Stimulated activated CD4-positive, alpha-beta T cell treated with anti-CD3 and anti-CD28 coated beads, Interleukin-15, amount 100 ng/mL, for 24 hours (primary cell): ENCODE measurements at places on chromosomes 3 and 15.

GRCh38 chr3:10196389-10197052, 31.8 kb downstream of the IRAK2 start:
- DNase-seq = peak; percentile 41

DNA sequence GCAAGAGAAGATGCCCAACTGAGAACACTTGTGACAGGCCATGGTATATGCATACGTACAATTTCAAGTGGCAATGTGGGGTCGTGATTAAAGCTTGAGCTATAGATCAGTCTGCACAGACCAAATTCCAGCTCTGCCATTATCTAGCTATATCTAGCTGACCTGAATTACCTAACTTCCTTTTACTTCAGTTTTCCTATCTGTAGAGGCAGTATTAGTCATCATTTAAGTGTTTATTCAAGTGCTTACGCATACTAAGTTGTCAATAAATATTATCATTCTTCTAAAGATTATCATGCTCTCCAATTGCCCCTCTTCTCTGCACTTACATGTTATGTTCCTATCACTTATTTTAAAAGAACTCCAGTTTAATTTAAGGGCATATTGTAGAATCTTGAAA, 87.9 kb downstream of the ARPP21 start:
- DNase-seq = no peak

GRCh38 chr3:45011756-45012508, 14.2 kb upstream of the CLEC3B start:
- no peak for DNase-seq

- DNase-seq = no peak
Observed at GRCh38 chr3:72661115-72661457, 187.2 kb downstream of the SHQ1 start.

DNA sequence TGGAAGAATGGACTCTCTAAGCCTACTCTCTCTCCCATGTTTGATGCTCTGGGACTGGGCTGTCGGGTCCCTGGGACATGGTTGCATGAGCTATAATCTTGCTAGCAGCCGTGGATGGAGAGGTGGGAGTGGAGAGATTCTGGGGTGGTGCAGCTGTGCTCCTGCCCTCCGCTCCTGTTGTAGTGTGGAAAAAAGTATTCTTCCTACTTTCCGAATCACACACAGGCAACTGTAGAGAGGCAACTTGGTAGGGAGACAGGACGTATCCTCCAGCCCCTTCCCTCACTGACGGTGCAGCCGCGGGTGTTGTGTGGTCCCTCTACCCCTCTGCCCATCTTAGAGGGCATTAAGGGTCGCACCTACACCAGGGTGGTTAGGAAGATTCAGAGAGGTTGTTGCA, 281.4 kb upstream of the TLE3 start:
- no peak for DNase-seq

- no peak for DNase-seq
Observed at GRCh38 chr3:115927197-115927596, 303.9 kb downstream of the GAP43 start.

DNA sequence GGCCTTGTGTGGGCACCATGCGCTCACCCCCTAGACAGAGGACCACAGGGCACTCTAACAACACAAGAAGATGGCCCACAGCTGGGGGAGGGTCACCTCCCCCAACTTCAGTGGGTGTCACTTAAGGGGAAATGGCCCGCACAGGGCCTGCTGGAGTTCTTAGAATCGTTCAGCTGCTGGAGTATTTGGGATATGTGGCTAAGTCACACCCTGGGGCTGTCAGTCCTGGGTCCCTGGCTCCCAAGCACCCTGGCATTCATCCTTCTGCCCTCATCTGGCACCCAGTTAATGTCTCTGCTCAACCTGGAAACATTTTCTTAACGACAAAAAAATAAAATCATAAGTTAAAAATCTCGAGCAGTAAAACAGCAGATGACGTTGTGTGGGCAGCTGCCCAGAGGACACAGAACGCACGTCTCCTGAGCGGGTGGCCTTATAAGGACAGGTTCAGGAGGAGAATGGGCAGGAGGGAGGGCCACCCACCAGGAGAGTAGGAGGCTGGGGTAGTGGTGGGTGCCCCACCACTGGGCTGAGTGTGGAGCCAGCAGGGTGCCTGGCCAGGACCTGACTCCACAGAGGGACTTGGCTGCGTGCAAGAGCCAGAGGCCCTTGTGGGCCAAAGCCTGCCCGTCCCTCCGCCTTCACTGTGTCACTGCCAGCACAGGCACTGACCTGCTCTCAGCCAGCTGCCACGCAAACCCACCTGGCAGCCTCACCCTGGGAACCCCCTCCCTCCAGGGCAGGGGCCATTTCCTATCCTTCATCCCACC, 11.5 kb downstream of the KBTBD13 start:
- DNase-seq = no peak

DNA sequence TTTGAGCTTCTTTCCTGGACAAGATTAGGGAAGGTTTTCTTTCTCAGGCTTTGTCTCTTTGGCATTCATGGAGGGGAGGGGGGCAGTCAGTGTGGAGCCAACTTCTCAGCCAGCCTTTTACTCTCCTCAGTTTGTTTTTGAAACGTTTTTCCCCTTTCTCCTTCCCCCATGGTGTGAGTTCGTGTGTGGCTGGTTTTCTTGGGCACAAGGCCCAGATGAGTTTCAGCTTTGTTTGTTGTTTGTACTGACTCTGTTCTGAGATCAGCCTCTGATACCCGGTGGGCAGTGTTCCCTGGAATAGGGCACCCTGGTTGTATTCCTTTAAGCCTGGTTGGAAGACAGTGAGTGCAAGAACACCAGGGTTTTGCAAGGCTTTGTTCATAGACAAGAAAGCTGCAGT, 168.2 kb upstream of the RARB start:
- DNase-seq = no peak

DNA sequence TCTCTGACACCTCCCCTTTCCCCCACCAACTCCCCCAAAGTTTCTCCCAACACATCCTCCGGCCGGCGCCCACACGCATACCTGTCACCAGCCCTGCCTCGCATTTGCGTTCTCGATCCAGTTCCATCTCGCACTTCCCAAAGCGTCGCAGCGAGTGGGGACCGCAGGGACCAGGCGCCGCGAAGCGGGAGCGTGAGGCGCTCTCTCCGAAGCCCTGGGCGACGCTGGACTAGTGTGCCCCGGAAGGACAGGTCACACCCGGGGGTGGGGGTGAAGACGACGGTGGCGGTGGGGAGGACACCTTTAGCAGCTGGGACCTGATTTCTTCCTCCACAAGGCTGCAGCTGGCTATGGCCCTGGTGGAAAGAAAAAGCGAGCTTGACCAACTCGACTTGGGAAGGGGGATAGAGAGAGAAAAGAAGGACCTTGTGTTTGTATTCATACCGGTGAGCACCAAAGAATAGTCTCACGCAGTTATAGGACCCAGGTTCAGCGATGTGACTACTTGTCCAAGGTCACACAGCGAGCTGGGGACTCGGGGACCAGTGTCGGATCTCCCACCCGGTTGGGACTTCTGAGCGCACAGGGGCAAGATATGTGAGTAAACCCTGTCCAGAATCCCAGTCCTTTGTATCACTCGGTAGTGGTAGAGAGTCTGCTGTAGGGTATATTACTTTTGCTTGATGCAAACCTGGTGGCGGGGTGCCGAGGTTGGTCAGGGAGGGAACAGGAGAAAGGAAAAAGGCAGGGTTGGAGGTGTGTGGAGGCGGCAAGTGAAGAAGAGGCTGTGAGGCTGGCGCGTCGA, 607 bp upstream of the GHSR start:
- peak; percentile 4 for DNase-seq

DNA sequence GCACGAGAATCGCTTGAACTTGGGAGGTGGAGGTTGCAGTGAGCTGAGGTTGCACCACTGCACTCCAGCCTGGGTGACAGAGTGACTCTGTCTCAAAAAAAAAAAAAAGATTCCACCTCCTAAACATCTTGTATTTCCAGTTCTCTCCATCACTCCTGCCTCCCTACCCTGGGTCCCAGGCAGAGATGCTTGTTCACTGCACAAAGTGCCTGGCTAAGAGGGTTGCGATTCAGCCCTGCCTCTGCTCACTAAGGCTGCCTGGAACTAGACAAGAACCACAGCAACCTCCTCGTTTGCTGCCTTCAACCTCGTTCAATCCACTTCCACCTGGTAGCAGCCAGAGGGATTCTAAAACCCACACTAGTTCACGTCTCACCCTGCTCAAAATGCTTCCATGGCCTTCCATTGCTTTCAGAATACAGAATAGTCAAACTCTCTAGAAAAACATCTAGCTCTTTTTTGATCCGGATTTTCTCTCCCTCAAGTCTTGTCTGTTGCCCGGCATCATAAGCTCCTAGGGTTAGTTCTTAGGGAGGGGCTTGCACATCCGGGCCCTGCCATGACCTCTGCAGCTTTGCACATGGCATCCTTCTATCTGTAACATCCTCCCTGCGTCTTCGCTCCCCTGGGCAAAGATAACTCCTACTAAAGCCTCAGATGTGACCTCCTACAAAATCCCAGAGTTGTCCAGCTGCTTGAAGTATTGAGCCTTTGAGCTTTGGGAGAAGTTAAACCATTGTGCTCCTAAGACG, 1.0 kb upstream of the MCM2 start:
- DNase-seq = no peak

DNA sequence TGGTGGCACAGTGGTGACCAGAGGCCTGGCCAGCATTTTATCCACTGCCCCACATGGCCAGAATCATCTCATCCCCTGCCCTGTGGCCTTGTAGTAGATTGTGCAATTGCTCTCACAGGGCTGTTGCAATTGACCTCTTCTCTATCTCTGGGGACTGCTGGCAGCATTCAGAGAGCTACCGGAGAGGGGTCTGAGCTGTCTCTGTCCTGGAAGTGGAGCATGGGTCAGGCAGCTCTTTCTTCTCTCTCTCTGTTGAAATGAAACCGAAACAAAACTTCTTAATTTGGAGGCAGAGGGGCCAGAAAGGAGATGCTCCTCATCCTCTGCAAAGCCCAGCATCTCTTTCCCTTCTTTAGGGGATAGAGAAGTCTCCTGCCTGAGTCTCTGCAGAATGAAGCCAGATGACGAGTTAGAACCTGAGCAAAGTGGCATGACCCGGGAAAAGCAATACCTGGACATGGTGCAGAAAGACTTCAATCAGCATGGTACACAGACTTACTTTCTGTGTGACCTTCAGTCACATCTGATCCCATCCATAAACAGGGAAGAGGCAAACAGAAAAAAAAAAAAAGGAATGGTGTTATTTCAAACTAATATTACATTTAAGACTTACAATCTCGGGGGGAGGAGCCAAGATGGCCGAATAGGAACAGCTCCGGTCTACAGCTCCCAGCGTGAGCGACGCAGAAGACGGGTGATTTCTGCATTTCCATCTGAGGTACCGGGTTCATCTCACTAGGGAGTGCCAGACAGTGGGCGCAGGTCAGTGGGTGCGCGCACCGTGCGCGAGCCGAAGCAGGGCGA, 144.5 kb upstream of the BCL6 start:
- no peak for DNase-seq

GRCh38 chr15:85702321-85703101, 92.2 kb downstream of the KLHL25 start:
- peak; percentile 35 for DNase-seq

- peak; percentile 47 for DNase-seq
Observed at GRCh38 chr3:194203482-194204041, 67.6 kb downstream of the HES1 start.

DNA sequence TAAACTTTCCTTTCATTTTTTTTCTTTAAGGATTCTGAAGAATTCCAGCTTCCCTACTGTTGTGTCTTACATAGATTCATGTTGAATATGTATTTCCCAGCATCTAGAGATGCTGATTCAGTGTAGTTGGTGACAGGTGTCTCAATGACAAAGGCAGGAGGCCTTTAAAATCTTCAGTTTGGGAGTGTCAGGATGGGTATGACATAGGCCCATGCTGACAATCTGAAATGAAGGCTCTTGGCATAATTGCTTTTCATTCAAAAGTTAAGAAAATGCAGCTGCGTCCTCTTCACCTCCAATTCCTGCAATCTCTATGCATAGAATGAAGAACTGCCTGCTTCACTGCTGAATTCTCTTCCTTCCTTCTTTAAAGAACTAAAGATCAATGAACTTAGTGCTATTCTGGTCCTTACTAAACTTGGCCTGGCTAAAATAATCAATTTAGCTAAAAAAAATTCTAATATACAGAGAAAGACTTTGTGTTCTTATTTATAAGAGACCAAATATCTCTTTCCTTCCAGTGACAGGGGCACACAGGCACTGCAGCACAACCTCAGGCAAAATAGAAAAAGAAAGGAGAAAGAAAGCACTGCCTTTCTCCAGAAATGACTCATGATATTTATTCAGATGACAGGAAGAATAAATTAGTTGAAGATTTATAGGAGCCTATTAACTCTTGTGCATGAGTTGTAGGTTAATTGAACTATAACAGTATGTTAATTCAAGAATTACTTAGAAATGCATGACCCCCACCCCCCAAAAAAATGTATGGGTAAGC, 152.6 kb upstream of the GBE1 start:
- DNase-seq = no peak

- DNase-seq = no peak
Observed at GRCh38 chr3:14234251-14235002, 55.8 kb downstream of the LSM3 start.

- no peak for DNase-seq
Observed at GRCh38 chr3:149199474-149199873, 22.2 kb downstream of the CP start.

DNA sequence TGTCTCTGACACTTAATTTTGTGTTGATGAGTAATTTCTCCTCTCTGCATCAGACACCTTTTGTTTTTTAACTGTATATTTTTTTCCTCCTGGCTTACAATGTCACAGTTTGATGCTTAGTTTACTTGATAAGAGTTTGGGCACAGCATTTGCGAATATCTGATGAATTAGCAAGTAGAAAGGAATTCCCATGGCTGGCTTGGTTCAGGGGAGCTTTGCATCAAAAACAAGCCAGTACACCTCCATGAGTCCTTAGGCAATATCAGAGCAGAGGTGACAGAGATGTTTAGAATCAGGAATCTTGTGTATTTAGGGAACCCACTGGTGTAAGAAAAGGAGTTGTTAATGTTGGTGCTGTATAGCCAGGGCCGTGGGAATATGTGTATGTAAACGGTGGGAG, 9.3 kb downstream of the ARHGEF26 start:
- no peak for DNase-seq

GRCh38 chr3:159726231-159726964, 262.2 kb upstream of the IL12A start:
- no peak for DNase-seq

DNA sequence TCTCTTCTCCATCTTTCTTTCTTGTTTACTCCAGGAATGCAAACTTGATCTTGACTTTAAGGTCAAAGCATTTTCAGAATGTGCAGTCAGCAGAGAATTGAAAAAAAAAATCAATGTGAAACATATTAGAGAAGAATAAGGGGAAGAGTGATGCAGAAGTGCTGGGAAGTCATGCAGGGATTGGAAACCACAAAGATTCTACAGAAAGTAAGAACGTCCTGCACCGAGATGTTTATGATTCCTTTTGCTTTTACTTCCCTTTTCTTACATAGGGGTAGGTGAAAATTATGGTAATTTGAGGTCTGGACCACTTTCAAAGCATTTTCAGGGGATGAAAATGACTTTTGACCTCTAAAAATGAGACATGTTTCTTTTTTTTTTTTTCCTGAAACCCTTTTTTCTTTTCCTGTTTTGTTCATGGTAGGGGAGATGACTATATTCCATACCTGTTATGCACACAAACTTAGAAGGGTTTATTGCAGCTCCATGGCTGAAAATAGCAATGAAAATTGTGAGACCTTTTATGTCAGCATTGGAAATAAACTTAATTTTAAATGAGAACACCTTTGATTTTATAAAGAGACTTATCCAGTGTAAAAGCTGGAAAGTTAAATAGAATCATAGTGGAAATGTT, 623.5 kb upstream of the TBL1XR1 start:
- DNase-seq = no peak
